HS-27A (cell line): ENCODE measurements at places on chromosomes 3 and 15.

GRCh38 chr3:109269577-109270275 lies 46.6 kb downstream of the DPPA2 start:
- DNase-seq: no peak

- no peak for DNase-seq
These were observed 36.1 kb upstream of the MECOM start for GRCh38 chr3:169699536-169700050.

- no peak for DNase-seq
These were observed 32.0 kb downstream of the KLHL25 start for GRCh38 chr15:85762756-85763127.

DNA sequence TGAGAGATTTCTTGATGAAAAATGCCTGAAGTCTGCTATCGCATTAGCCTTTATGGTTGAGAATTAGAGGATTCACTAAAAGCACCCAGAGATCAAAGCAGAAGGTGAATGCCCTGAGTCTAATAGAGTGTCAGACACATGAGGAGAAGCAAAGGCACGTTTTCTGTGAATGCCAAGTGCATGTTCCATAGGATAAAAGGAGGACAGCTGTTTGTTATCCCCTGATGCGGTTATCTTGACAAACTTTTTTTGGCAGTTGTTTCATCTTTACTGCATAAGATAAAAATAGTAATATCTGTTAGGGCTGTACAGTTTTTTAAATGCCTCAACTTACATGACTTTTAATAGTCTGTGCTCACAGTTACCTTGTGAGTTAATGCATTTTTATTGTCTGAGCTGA lies 65.3 kb upstream of the CD96 start:
- DNase-seq: no peak

DNA sequence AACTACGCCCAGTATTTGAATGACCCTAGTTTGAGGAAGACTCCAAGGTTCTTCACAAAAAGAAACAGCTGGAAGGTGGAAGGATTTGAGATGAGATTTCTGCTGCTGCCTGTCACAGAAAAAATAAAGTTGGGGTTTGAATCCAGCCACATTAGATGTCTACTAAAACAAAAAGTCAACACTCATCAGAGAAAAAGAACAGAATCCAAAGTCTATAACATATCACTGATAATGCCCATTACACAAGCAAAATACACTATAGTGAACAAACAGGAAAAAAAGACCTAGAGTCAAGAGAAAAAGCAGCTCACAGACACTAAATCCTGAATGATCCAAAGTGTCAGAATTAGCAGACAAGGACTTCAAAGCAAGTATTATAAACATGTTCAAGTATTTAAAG lies 56.0 kb downstream of the RFX7 start:
- no peak for DNase-seq

GRCh38 chr3:136979684-136980083 lies 21.9 kb downstream of the IL20RB start:
- DNase-seq: no peak

DNA sequence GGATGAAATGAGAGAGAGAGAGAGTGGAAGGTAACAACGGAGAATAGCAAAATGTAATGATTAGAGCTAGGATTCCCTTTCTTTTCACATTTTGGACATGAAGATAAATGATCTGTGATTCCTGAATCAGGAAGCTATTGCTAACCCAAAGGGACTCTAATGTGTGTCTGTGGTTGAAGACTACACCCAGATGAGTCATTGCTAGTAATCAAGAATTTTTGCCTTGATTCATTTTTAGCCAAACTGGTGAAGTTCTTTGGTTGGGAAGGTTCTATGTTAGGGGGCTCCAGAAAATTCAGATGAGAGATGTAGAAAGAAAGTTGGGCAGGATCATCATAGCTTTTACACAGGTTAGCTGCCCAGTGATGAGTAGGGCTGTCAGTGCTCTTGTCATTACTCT lies 116.4 kb downstream of the DUT start:
- peak; percentile 62 for DNase-seq
